ENCODE measurements at places on chromosomes 16 and 17.

DNA sequence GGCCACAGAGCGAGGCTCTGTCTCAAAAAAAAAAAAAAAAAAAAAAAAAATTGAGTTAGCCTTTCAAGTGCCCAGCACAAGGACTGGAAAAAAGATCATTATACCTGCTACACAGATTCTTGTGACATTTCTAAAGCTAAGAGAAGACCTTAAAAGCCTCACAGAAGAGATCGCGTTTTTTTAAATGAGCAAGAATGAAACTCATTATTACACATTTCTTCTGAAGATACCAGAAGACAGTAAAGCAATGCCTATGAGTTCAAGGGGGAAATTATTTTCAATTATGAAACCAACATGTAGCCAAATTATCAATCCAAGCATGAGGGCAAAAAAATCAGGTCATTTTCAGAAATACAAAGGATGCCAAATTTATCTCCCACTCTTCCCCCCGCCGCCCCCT lies 56.8 kb downstream of the MED13 start:
- no peak for DNase-seq

DNA sequence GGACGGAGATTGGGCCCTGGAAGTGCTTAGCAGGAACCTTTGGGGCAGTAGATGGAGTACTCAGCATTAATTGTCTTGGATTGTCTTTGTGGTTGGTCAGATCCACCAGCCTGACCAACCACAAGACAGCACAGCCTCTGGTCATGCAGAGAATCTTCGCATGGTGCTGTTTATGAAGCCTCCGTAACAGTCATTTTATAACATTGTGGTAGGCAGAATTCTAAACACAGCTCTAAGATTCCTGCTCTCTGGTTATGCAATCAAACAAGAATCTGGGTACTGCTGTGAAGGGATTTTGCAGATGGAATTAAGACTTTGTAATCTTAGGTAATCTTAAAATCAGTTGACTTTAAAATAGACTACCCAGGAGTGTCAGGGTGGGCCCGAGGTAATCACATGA lies 312.2 kb upstream of the GOT2 start:
- DNase-seq, result no peak

- no peak for DNase-seq
Measured at GRCh38 chr17:45226576-45226975, 4.9 kb downstream of the FMNL1 start.

GRCh38 chr17:51006601-51007000 lies 114.1 kb downstream of the SPAG9 start:
- DNase-seq, result no peak

DNA sequence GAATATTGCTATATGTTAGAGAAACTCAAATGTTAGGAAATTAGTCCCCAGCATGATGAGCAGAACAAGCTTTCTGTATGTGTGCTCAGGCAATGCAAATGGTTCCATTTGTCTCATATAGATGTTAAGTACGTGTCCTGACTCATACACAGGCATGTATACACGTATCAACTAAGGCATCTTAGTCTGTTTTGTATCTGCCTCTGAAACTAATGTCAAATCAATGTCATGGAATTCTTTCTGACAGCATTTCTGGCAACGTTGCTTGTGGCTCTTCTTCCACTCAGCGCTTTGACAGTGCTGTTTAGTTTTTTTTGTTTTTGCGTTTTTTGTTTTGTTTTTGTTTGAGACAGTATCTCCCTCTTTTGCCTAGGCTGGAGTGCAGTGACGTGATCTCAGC lies 111.9 kb downstream of the CNTNAP4 start:
- no peak for DNase-seq

GRCh38 chr17:79815836-79816461 lies 19.1 kb upstream of the CBX8 start:
- DNase-seq, result no peak

DNA sequence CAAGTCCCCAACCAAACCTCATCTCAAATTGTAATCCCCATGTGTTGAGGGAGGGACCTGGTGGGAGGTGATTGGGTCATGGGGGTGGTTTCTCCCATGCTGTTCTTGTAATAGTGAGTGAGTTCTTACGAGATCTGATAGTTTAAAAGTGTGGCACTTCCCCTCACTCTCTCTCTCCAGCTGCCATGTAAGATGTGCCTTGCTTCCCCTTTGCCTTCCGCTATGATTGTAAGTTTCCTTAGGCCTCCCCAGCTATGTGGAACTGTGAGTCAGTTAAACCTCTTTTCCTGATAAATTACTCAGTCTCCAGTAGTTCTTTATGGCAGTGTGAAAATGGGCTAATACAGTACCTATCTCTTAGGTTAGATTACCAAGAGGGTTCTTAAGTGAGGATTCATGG lies 5.8 kb downstream of the PMFBP1 start:
- DNase-seq, result no peak

GRCh38 chr17:45031231-45032173 lies 19.9 kb downstream of the DCAKD start:
- no peak for DNase-seq

- DNase-seq, result no peak
Measured at GRCh38 chr17:50956409-50956749, 90.2 kb upstream of the TOB1 start.

GRCh38 chr16:64481497-64481896 lies 640.4 kb downstream of the CDH11 start:
- DNase-seq, result no peak

DNA sequence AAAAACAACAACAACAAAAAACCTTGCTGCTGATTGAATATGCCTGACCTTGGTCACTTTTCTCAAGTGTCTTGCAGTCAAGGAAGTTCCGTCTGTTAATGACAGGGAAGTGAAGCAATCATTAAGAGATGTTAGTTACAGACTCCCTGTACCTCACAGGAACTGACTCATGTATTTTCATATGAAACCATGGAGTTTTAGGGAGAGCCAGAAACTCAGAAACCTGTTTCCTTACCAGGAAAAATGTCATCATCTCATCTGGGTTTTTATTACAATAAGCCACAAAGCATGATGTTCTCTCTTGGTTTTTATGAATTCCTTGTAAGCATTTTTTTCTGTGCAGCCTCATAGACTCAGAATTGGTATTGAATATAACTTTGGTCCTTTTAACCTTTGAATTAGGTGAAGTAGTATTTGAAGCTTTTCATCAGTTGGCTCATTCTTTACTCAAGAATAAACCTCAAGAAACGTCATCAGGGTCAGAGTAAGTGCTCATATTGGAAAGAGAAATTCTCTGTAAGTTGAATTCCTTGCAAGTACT lies 10.3 kb downstream of the LYRM1 start:
- no peak for DNase-seq

- no peak for DNase-seq
Measured at GRCh38 chr16:86452451-86452850, 57.9 kb upstream of the FOXF1 start.

GRCh38 chr17:4605826-4606225 lies 21.5 kb downstream of the SMTNL2 start:
- DNase-seq, result no peak

DNA sequence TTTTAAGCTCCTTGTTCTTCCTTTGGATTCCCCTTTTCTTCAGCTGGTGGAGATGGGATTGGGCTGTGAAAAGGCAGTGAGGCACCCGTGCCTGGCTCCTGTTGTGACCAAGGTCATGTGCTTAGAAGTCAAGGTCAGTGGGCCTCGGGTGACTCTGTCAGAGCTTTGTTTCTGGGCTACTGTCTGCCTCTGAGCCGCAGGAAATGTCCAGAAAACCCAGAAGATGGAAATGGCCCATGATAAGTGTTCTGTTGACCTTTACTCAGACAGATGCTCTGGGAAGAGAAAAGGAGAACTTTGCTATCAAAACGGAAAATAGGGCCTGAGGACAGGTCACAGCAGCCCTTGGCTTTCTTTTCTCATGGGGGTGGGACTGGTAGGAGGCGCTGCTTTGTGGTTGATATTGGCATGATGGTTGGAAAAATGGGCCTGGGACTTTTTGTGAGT lies 2.9 kb downstream of the ABCC1 start:
- DNase-seq, result no peak

- no peak for DNase-seq
Measured at GRCh38 chr16:24729951-24730815, 732 bp downstream of the TNRC6A start.

- peak; percentile 78 for DNase-seq
Measured at GRCh38 chr17:72118335-72119076, 2.3 kb upstream of the SOX9 start.

DNA sequence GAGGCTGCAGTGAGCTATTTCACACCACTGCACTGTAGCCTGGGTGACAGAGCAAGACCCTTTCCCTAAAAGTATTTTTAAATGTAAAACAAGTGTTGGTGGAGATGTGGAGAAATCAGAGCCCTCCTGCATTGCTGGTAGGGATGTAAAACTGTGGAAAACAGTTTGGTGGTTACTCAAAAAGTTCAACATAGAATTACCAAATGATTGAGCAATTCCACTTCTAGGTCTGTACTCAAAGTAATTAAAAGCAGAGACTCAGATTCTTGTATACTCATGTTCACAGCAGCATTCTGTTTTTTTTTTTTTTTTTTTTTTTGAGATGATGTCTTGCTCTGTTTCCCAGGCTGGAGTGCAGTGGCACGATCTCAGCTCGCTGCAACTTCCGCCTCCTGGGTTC lies 141.8 kb downstream of the PITPNC1 start:
- no peak for DNase-seq

GRCh38 chr17:7435676-7436555 lies 681 bp downstream of the TMEM102 start:
- DNase-seq, result no peak

- DNase-seq, result no peak
Measured at GRCh38 chr17:62024866-62025265, 40.2 kb downstream of the MED13 start.
